ENCODE measurements at places on chromosomes 12 and 14. TPM values are rescaled to one million over a fixed set of nuclear protein-coding genes. Genes with fewer than 3 reads are reported as not detected.

- peak; percentile 79 for DNase-seq
These were observed 372.9 kb upstream of the TMEM132C start for GRCh38 chr12:127893895-127894609.

- DNase-seq: no peak
These were observed 192.3 kb downstream of the ANO6 start for GRCh38 chr12:45407981-45408728.

DNA sequence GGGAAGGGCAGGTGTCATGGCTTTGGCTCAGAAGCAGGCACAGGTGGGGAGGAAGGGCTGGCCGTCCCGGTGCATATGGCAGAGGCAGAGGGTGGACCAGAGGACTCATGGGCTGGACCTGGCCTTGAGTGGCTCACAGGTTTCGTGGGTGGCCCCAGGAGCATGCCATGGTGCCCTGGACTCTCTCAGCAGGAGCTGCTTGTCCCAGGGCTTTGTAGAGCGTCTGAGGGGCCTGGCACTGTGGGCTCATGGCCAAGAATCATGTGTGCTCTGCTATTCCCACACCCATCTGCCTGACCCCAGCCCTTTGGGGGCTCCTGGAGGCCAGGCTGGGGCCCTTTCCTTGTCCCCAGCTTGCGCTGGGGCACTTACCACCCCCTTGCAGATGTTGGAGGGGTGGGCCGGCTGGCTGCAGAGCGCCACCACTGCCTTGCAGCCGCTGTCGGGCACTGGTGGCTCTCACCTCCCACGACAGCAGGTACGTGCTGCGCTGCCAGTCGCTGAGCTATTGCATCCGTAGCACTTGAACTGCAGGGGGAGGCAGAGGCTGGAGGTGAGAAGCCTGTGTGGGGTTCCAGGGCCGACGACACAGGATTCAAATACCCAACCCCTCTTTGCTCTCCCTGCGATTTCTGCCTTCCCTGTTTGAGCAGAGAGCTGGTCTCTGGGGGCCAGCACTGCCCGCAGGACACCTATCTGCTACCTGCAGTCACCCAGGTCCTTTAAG lies 187.4 kb upstream of the PRMT8 start:
- DNase-seq: peak; percentile 90

- no peak for DNase-seq
These were observed 3.7 kb downstream of the DDX24 start for GRCh38 chr14:94077111-94077821.

GRCh38 chr14:36503771-36504741 lies 16.0 kb downstream of the NKX2-1 start:
- peak; percentile 75 for DNase-seq

DNA sequence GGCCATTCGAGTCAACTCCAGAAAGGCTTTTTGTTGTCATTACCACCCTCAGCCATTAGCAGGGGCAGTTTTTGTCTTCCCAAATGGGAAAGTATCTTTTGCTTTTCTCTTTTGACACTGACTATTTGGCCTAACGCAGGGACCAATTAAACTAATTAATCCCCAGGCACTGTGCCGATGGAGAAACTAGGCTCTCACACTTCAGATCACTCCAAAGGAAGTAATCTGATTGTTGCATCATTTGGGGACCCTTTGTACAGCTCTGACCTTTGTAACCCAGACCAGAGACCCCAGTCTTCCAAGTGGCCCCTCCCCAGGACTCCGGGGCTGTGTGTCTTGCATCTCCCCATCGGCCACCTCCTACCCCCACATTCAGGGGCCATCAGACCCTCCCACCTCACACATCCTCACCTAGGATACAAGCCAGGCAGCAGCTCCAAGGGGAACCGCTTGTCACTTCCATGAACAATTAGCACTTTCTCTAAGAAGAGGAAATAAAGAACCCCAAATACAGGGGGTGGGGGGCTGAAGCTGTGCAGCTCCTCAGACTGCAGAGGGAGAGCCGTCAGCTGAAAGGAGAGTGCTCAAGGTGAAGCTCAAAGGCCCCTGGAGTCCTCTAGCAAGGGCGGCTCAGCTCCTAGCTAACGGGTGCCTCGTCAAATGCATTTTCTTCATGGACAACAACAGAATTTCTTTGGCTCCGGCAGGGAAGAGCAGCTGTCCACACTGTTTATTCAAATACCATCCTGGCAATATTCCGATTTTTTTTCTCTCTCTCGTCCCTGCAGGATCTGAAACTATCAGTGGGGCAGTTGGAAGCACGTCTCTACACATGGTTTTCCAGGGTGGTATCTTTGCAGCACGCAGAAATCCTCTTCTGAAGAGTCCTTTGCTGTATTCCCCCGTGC lies 64.3 kb upstream of the DIO3 start:
- DNase-seq: peak; percentile 54

DNA sequence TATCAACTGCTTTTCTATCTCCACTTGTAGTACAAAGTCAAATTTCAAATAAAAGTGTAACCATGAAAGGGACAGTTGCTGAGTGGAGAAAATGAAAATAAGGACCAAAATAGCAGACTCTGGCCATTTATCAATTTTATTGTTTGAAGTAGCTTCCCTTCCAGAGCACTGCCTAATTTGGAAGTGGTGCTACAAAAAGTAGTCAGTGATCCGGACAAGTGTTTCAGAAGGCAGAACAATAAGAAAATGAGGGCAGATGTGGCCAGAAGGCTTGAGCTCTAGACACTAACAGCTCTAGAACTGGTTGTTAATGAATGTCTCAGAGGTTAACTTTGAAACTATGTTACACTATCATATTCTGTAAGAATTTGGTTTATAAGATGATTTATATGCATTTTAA lies 48.9 kb downstream of the ABCC9 start:
- DNase-seq: no peak

GRCh38 chr12:11797317-11797913 lies 147.9 kb downstream of the ETV6 start:
- no peak for DNase-seq

Gene GZMH
- total RNA-seq: not detected

Gene ERBB3
- total RNA-seq: 45.7 TPM

Gene KCNA5
- 0.09 TPM for total RNA-seq
